ENCODE measurements at places on chromosomes 6 and 20. TPM values are rescaled to one million over a fixed set of nuclear protein-coding genes. Genes with fewer than 3 reads are reported as not detected.

- no peak for DNase-seq
These were observed 275.6 kb downstream of the TENT5A start for GRCh38 chr6:81476881-81477280.

DNA sequence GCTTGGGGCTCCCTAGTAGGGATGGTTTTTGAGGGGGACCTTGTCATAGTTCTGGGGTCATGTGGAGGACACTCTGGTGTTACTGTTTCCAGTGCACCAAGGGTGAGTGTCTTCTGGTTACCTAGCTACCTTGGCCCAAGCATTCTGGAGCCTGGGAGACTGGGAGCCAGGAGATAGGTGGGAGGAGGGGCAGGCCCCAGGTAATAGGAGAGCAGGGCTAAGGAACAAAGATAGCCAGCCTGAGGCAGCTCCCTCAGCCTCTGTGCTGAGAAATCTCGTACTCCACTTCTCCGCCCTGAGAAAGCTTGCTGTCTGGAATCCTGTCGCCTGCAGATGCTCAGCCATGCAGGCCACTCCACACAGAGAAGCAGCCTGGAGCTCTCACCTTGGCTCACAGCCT is 8.3 kb upstream of the ENTPD6 start:
- no peak for DNase-seq

DNA sequence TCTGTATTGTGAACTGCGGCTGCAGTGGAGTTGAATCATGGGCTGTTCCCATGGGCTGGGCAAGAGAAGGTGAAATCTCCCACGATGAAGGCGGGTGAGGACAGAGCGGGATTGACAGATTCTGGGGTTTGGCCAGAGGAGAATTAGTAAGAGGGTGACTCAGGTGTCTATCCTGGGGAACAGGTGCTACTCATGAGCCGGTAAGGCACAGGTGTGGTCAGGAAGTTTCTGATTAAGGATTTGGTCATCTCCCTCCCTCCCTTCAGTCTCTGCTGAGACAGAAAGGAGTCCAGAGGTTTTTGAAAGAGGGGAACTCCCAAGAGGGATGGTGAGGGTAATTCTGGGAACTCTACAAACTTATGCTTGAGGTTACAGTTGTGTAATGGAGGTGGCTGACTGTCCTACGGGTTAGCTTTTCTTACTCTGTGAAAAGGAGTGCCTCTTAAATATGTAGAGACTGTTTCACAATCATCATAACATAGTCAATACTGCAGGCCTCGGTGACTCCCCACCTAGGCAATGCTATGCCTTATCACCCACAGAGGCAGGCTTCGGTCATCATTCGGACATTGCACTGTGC is 31.5 kb downstream of the SERPINB1 start:
- DNase-seq, result no peak

DNA sequence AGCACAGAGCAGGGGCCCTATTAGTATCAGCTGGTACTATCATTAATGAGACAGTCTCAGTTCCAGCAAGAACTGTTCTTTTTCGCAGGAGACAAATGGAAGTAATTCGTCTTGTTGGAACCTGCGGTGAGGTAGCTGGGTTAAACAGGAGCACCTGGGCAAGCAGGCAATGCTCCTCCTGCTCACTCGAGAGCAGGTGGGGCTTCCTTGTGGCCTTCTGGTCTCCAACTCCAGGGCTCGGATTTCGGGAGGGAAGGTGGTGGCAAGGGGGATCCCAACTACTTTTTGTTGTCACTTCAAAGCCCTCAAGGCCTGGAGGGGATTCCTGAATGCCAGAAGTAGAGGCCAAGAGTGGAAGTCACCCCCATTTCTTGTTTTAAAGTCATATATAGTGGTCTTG is 1.3 kb upstream of the SPEF1 start:
- no peak for DNase-seq

KCNK15 gene
- 3.2 TPM for total RNA-seq

GRCh38 chr20:9256393-9256792 is 187.5 kb downstream of the PLCB4 start:
- no peak for DNase-seq

- peak; percentile 75 for DNase-seq
These were observed 14.7 kb downstream of the HLA-F start for GRCh38 chr6:29737707-29738630.

MCCD1 gene
- total RNA-seq, result not detected

DNA sequence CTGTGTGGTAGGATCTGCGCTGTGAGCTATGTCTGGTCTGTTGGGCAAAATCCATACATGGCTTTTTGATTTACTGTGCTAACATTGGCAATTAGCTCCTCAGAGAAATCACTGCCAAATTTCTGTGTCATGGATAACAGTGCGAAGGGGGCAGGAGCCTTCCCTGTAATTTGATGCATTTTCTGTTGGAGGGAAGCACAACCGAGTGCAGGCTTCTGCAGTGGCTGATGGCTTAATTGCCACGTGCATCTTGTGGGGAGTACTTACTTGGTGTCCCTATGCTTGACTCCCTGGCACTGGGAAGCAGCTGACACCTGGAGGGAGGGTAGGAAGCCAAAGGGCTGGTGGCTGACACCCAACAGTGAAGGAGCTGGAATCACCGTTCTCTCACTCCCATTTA is 99.3 kb upstream of the PROKR2 start:
- DNase-seq, result no peak

RFX6 gene
- not detected for total RNA-seq

GRCh38 chr20:59314997-59315396 is 14.6 kb downstream of the EDN3 start:
- DNase-seq, result no peak

DNA sequence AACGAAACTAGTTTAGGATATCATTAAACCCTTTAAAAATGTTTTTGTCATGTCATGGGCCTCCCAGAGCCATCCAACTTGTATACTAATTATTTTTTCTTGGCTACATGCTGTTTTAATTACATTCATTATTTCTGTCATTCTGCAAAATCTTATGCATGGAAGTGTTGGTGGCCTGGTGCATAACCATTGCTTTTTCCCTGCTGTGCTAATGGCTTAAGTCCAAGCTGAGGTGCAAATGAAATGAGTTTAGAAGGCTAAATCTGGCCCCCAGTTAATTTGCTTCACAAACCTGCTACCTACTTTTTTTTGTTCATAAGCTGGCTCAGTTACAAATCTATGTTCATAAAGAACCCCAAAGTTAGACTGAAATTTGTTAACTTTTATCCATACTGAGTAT is 1249.9 kb downstream of the EPHA7 start:
- DNase-seq, result no peak

- DNase-seq, result no peak
These were observed at the start of gene SLC32A1 for GRCh38 chr20:38723848-38724625. Gene SLC32A1, plus strand, starts transcription at chr20:38724486. Its CDS starts 239 bp downstream, at chr20:38724725.

DNA sequence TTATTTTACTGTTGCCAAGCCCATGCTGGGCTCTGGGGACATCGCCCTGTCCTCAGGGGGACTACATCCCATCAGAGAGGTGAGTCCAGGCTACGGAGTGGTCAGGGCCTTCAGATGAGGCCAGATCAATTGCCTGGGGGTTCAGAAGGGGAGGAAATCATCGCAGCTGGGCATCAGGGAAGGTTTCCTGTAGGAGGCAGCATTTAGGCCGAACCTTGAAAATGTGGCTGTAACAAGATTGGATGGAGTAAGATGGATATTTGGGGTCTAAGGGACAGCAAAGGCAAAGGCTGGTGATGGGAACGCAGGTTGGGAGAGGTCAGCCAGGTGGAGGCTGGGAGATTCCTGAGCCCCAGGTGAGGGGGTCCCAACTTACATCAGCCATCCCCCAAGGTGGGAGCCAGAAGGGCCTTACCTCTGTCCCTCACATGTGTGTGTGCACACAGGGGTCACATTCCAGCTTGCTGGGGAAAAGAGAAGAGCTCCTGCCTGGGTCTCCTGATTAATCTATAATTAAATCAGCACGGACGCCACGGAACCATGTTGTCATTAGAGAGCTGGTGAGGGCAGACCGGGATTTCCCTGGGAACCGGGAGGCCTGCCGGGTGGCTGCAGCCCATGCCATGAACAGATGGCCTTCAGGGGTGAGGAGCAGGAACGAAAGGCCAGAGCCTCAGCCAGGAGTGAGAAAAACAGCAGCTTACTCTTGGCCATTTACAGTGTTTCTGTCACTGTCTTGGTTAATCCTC is 30.5 kb upstream of the DLGAP4 start:
- DNase-seq, result no peak

GRCh38 chr6:13101985-13102384 is 226.4 kb downstream of the TBC1D7 start:
- no peak for DNase-seq

GRCh38 chr20:34322267-34323105 is 19.3 kb upstream of the AHCY start:
- DNase-seq, result no peak

DNA sequence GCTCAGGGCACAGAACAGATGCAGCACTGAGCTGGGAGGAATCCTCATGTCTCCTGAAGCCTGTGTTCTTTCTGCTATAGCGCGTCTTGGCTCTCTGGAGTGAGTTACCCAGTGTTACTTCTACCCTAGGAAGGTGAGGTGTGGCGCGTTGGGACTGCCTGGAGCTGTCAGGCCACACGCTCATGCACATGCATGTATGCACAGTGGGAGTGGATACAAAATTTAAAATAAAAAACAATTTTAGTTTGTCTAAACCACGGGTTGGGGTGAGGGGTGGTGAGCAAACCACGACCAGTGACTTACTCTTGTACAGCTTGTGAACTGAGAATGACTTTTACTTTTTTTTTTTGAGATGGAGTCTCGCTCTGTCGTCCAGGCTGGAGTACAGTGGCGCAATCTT is 298.6 kb upstream of the SUPT3H start:
- no peak for DNase-seq

GRCh38 chr20:34604980-34605788 is 46.7 kb downstream of the MAP1LC3A start:
- no peak for DNase-seq

GRCh38 chr6:68994521-68994920 is 359.4 kb downstream of the ADGRB3 start:
- DNase-seq, result no peak

DNA sequence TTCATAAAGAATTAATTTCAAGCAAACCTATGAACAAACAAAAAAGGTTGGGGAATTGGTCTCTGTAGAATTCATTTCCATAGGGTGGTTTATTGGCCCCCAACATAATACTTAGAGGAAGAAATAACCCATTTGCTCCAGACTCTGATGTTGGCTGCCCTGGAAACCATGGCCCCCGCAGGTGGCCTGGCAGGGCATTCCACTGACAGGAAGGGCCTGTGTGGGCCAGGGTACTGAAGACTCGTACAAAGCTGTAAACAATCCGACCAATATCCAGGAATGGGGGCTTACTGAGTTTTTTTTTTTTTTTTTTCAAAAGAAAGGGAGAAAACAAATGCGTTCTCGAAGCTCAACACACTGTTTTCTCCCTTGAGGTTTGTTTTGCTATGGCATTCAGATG is 59.5 kb downstream of the CLIC5 start:
- DNase-seq, result no peak

DNA sequence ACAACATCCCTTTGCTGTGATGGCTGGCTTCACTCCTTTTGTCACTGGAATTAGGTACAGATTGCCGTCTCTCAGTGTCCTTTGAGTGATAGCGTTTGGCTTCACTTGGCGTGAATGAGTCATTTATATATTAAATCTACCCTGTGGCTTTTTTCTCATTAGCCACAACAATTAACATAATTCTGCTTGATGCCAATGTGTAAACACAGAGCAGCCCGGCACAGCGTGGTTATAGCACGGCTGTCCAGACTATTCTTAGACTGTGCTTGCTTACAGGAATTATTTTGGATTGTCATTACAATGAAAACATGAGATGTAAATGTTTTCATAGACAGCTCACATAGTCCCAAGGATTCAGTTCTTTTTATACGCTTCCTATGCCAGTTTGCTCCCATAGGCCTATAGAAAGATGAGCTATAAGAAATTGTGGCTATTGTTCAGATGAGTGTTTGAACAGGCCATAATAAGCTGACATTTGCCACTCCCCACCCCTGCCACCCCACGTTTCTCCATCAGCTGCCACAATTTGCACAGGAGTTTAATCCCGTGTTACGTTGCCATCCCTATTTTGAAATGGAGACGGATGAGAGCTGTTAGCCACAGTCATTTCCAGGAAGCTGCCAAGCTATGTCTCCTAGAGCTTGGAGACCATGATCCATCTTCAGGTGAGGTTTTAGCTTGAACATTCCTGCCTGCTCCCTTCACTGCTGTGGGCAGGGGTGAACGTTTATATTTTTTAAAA is 65.9 kb downstream of the PPP1R14C start:
- DNase-seq, result no peak

GRCh38 chr6:79694156-79694555 is 63.0 kb downstream of the SH3BGRL2 start:
- DNase-seq, result no peak

DNA sequence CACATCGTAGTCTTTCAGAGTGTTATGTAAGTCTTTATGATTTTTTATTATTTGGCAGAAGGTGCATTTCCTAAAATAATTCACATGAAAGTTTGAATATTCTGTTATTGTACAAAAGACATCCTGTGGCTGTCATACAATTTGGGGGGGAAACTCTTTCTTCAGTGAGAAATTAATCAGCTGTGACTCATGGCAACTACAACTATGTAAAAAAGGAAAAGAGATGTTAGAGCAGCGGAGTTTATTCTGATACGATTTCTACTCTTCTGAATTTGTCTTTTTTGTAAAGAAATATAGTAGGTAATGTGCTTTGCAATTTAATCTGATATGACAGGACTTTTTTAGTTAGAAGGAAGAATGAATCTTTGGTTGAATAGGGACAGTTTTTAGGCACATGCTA is 14.2 kb downstream of the COL19A1 start:
- DNase-seq, result no peak

MED23 gene
- total RNA-seq, result 32.5 TPM

FAM209B gene
- total RNA-seq, result not detected

PLCB4 gene
- 23.4 TPM for total RNA-seq

- DNase-seq, result no peak
These were observed 235.1 kb upstream of the FOXQ1 start for GRCh38 chr6:1076531-1077459.

GRCh38 chr6:156427345-156427744 is 349.8 kb upstream of the ARID1B start:
- DNase-seq, result no peak

DNA sequence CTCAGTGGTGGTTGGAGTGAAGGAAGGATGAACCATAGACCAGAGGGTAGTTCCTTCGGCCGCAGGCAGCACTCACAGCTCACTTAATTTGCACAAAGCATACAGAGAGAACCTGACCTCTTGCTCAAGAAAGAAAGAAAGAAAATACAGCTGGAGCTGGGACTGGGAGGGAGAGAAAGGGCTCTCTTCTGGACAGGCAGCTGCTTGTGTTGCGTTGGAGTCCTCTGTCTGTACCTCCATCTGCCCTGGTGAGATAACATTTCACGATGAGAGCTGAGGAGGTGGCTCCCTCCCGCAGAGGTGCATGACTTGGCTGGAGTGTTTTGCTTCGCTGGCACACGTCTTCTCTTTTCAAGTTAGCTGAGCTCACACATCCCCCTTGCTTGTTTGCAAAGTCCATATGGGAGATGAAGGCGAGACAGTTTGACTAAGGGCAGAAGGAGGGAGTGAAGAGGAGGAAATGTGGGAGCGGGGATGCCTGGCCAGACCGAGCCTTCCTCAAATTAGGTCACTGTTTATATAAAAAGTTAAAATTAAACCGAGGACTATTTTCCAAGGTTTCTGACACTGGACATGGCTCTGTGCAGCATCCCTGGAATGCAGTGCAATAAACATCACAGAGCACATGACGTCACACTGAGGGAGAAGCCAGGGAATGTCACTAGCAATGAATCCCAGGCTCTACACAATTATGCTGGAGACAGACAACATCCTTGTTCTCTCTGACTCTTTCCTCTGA is 359.4 kb downstream of the CD83 start:
- DNase-seq, result peak; percentile 69

- DNase-seq, result no peak
These were observed 70.5 kb upstream of the ADTRP start for GRCh38 chr6:11848852-11849731.

All from sciatic nerve (tissue), 2 donors.